ENCODE measurements at places on chromosomes 7 and 10.

DNA sequence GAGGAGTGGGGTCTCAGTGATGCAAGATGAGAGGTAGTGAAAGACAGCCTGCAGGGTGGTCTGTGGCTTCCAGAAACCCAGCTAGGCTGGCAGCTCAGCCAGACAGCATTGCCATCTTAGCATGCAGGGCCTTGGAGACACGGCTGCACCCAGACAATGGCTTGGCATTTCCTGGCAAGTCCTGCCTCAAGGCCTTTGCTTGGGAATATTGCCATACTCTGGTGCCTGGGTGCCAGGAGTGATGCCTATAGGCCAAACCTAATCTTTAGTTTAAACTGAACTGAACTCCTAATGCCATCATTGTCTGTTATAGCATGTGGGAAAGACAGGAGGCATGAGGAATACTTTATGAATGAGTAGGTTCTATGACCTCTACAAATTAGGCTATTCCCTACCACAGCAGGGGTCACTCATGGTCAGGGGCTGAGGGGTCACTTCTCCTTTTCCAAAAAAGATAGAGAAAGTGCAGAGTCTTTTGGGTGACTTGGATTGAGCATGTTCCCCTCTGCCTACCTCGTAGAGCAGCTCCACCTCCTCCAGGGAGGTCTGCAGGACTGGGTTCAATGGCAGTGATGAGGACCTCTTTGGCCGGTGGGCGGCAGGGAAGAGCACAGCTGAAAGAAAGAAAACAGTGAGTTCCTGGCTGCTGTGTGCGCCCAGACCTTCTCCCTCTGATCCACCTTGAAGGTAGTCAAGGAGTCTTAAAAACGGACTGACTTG, 8.8 kb upstream of the SLC13A4 start:
- DNase-seq = no peak

GRCh38 chr7:70614237-70615045, 517.5 kb upstream of the GALNT17 start:
- no peak for DNase-seq

- no peak for DNase-seq
Observed at GRCh38 chr10:49115796-49116508, 630 bp upstream of the VSTM4 start.

DNA sequence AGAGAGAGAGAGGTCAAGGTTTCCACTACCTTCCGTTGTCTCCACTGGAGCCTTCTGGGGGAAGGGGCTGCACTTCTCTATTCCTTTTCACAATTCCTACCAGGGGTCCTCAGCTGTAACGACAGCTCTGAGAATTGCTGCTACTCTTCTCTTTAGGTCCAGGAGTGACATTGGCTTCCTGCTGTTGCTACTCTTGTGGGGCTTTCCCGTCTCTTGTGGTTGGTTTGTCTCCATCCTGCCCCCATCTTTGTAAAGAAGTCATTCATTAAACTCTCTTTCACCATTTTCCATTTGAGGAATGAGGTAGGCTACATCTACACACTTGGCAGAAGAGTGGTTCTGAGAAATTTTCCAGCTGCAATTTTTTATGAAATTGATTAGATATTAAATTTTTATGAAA, 238.8 kb upstream of the LYZL1 start:
- no peak for DNase-seq

- no peak for DNase-seq
Observed at GRCh38 chr10:70910486-70911341, 22.3 kb upstream of the PCBD1 start.

DNA sequence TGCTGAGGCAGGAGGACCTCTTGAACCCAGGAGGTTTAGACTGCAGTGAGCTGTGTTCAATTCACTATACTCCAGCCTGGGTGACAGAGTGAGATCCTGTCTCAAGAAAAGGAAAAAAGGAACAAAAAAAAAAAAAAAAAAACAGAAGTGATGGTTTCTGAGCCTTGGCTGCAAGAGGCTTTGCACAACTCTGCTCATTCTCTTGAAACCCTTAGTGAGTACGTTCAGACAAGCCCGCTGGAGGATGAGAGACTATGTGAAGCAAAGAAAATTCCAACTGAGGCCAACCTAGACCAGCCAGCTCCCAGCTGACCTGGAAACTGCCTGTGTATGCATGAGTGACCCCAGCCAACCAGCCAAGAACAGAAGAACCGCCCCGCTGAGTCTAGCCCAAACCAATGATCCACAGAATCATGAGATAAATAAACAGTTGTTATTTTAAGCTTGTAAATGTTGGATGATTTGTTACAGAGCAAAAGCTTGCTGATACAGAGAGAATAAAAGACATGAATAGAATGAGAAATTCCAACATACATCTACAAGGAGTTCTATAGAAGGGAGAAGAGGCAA, 50.6 kb upstream of the FZD9 start:
- DNase-seq = no peak

DNA sequence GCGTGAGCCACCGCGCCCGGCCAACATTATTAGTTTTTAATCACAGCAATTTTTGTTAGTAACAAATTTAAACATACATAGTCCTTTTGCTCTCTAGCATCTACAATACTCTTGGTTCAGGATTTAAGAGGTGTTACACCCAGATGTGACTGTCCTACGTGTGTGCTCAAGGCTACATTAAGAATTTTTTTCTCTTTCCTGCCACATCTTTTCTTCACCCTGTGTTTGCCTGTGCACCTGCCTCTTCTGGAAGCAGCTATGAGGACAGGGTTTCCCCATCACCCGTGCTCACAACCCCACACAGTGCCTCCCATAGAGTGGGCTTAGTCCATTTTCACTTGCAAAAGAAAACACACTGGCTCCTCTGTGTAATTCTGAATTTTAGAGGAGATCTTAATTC, 186.7 kb upstream of the KLF6 start:
- no peak for DNase-seq

DNA sequence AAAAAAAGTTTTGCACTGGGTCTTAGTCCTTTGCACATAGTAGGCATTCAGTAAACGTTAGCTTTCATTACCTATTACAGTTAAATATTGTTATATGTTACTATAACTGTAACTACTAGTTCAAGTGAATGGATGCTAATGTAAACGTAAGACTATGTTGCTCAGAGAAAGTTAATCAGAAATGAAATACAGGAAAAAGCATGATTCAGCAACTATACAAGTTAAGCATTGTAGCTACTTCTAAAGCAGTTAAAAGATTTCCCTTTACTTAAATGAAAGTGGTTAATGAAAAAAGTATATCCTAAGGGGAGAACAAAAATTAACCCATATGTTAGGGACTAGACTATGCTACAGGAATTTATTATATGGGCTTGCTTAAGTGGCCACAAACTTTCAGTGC, 121.2 kb downstream of the SKAP2 start:
- no peak for DNase-seq

DNA sequence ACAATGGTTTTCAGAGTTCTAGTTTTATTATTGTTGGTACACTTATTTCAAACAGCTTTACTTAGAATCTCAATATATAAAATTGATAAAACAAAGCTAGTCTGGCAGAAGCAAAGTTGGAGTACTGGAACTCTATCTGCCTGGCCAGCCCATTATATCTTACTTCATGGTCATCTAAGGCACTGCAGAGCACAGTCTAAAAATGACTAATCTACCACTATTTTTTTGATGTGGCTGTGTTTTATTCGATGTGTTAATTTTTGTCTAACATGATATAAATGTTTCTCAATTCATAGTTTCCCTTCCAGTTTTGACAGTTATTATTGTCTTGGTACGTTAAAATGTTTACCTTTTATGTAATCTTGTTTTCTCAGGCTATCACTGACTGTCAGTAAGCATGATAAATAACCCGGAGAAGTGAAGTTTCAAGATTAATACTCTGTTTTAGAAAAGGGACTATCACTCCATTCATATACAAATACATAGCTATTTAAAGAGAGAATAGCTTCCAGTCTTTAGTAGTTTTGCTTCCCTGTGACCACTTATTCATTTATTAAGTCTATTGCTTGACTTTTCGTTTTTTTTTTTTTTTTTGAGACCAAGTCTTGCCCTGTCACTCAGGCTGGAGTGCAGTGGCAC, 60.6 kb upstream of the CSTF2T start:
- DNase-seq = no peak

GRCh38 chr10:84135836-84136235, 3.5 kb upstream of the GHITM start:
- DNase-seq = no peak

- no peak for DNase-seq
Observed at GRCh38 chr10:21363092-21363730, 162.3 kb downstream of the SKIDA1 start.

GRCh38 chr10:68105820-68106219, 3.5 kb upstream of the MYPN start:
- DNase-seq = no peak

GRCh38 chr7:155791214-155791737, 21.0 kb downstream of the SHH start:
- no peak for DNase-seq

Measured in stimulated activated CD8-positive, alpha-beta memory T cell treated with anti-CD3 and anti-CD28 coated beads, Interleukin-4, amount 100 ng/mL, for 4 hours (primary cell).